ENCODE measurements at places on chromosomes 16 and 17.

- DNase-seq, result peak; percentile 26
These were observed 184.8 kb upstream of the CIBAR2 start for GRCh38 chr16:85296859-85297660.

DNA sequence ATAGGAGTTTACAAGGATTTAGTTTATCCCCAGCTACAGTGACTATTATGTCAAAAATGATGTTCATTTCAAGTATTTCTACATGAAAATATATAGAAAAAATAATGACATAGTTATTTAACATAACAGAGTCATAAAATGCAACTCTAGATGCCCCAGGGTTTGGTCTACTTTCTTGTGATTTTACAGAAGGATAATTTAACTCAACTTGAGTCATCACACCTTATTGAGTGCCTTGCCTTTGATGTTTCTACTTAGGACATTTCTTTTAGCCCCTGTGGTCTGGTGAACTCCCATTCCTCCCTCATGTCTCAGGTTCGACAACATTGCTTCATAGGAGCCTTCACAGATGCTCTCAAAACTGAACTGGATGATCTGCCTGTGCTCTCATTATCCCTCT, 2.0 kb downstream of the KRT20 start:
- no peak for DNase-seq

DNA sequence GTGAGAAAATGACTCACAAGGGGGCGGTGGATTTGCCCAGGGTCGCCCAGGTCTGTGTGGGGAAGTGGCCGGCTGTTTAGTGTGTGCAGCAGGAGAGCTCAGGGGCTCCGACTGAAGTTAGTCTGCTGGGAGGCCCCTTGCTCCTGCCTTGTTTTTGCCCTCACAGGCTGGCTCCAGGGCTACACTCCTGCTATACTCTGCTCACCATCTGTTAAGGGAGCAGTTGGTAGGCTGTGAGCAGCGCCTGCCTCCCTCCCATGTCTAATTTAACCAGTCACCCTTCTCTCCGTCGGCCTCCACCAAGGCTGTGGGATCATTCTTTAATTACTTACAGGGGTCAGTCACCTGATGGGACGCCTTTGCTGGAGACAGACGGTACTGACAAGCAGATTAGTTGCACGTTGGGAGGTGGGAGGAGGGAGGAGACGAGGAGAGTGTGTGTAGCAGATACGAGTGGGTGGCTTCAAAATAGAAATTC, 35.5 kb downstream of the KSR1 start:
- no peak for DNase-seq

DNA sequence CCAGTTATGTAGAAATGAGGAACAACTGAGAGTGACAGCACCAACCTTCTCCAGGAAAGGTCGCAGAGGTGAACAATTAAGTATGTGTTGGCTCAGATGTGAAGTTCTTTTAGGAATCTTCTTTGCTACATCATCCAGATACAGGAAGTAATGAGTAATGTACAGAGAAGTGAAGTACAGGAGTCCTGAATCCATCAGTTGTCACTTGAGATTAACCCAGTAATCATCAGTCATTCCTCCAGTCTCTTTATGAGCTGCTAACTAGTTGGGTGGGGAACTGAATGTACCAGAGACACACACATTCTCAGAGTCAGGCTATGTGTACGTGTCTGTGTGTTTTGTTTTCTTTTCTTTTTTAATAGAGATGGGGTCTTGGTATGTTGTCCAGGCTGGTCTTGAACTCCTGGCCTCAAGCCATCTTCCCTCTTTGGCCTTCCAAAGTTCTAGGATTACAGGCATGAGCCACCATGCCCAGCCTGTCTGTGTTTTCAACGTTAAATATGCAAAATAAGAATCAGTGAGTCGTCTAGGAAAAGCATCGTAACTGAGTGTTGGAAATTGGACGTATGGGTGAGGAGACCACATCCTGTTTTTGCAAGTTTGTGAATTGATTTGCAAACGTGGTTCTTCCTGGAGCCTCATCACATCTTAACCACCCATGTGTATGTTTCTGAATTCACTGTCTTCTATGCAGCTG, 19.9 kb downstream of the ZNF200 start:
- DNase-seq, result no peak

DNA sequence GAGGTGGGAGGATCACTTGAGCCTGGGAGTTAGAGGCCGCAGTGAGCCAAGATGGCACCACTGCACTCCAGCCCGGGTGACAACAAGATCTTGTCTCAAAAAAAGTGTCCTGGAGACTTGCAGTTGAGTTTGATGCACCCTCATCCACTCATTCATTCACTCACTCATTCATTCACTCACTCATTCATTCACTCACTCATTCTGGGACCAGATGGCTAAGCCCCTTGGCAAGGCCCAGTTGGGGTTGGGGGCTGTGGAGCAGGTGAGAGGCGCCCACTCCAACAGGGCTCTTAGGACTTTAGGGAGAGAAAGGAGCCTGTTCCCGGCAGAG, 1.1 kb upstream of the AATK start:
- no peak for DNase-seq

Data from stimulated activated CD4-positive, alpha-beta T cell treated with anti-CD3 and anti-CD28 coated beads, Interleukin-15, amount 100 ng/mL, for 48 hours (primary cell).